ENCODE measurements at places on chromosomes 12 and 14.

DNA sequence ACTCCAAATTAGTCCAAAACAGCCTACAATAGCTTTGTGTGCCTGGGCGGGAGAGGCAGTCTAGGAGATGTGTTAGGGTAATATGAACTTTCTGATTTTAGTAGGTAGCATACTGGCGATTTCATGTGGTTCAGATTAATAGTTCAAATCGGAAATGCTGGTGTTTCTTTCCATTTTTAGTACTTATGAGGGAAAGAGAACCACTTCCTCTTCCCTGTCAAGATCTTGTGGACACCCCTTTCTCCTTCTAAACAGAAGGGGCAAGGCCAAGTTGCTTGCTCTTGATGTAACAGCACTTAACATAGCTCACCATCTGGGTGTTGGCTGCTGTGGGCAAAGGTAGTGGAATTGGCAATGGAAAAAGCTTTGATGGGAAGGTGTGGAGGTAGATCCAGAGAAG lies 32.2 kb upstream of the IGF1 start:
- DNase-seq: no peak

- no peak for DNase-seq
Observed at GRCh38 chr12:115051378-115051777, 367.4 kb upstream of the TBX3 start.

- DNase-seq: peak; percentile 88
Observed at GRCh38 chr12:4135919-4136605, 137.5 kb upstream of the CCND2 start.

DNA sequence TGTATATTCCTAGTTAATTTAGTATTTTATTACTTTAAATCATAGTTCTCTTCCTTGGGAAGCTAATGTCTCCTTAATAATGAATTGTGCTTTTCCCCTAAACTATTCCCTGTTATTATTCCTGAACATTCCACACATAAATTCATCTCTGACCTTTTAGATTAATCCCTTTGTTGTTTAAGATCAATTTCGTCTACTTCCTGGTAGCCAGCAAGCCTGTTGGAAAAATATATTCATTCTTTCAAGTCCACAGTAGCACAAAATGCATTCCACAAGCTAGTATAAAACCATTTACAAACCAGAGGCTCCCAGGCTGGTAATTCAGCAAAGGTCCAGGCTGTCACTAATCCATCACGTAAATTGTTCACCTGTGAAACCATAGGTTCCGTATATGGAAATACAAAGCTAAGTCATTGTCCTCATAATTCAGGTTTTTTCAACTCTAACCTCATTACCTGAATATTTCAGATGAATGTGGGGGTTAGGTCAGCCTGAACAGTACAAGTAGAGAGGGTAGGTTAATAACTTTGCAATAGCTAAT lies 232.7 kb downstream of the SEC23A start:
- no peak for DNase-seq

- peak; percentile 90 for DNase-seq
Observed at GRCh38 chr12:55929306-55929791, 1.6 kb upstream of the DGKA start.

DNA sequence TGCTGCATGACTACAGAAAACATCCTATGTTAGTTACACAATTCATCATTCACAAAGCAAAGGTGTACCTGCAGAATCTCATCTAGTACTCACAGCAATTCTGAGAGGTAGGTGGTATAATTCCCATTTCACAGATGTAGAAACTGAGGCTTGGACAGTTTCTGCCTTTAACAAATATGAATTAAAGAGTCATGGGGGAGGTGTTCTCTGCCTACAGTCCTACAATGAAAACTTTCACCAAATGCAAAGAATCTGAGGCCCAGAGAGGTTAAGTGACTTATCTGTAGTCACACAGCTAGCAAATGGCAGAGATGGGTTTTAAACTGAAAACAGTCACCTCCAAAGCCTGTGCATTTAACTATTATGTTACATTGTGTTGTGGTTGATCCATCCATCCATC lies 171.6 kb upstream of the WSCD2 start:
- no peak for DNase-seq

GRCh38 chr12:38586789-38587188 lies 270.2 kb downstream of the ALG10B start:
- no peak for DNase-seq

- no peak for DNase-seq
Observed at GRCh38 chr12:4133636-4134447, 139.7 kb upstream of the CCND2 start.

- DNase-seq: no peak
Observed at GRCh38 chr12:62787023-62787422, 147.9 kb downstream of the PPM1H start.

DNA sequence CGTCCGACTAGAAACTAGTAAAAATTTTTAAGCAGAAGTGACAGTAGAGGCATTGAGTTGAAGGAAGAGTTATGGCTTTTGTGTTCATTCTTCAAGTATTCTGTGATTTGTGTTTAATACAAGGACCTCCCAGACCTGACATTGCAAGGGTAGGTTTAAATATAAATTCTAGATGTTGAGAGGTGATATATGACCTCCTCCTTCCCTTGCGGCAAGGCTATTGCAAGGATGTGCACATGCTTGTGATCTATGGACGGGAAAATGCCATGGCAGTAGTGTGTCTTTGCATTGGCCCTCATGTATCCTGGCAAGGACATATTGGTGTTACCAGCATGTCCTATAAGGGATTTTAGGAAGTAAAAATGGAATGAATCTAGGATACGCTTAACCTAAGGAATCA lies 143.5 kb downstream of the NEDD1 start:
- DNase-seq: no peak

GRCh38 chr14:46451800-46452199 lies 199.8 kb downstream of the RPL10L start:
- no peak for DNase-seq

DNA sequence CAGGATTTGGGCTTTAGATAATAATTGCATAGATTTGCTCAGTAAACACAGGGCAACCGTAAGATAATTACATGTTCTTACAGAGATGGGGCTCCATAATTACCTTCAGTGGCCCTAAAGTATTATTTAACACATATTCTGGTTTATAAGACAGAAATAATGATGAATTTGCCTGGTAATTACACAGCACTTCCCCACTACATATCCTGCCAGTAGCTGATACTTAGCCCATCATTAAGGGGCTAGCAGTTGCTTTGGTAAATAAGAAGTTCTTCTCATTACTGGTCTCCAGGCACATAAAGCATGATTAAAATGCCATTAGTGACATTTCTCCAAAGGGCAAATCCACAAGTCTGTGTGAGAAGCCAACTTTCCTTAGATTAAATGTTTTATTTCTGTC lies 158.7 kb downstream of the NUAK1 start:
- no peak for DNase-seq

DNA sequence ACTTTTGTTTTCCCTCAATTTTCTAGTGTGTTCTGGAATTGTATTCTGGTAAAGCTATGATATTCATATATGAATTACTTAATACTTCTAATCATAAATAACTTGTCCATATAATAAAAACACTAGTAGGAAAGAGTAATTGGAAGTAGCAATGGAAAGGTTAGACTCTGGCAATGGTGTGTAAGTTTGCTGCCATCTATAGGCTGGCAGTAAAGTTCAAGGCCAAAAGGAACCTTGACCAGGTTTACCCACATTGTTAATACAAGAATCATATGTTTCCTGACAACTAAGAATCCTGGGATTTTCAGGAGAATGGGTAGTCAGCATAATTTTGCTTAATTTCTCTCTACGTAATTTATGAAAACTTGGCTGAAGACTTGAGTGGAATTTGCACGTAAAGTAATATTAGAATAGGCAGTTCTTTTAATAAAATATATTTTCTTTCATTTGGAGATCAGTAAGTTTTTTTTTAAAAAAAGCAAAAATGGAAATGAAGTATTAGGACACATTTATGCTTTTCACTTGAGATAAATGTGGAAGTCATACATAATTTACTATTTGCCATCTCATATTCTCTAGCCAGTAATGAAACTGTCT lies 926.7 kb downstream of the GALC start:
- DNase-seq: no peak

- no peak for DNase-seq
Observed at GRCh38 chr12:58435647-58436046, 484.7 kb downstream of the LRIG3 start.

DNA sequence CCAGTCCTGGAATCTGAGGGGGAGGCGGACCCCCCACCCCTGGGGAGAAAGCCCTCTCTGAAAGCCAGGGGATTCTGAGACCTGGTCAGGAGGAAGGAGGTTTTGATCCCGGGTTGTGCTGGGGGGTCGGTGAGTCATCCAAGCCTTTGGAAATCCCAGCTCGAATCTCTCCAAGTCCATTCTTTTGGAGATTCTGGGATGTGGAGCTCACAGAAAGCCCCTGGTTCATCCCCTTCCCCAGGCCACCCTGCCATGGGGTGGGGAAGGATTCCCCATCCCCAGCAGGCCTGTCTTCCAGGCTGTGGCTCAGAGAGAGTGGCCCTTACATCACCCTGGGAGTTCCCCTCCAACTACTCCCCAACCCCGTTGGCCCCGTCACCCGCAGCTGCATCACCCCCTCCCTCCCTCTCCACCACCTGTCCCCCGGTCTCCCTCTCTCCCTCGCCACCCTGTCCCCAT lies 14.3 kb downstream of the EXOC3L4 start:
- peak; percentile 19 for DNase-seq

- no peak for DNase-seq
Observed at GRCh38 chr12:30047516-30048254, 263.9 kb upstream of the TMTC1 start.

DNA sequence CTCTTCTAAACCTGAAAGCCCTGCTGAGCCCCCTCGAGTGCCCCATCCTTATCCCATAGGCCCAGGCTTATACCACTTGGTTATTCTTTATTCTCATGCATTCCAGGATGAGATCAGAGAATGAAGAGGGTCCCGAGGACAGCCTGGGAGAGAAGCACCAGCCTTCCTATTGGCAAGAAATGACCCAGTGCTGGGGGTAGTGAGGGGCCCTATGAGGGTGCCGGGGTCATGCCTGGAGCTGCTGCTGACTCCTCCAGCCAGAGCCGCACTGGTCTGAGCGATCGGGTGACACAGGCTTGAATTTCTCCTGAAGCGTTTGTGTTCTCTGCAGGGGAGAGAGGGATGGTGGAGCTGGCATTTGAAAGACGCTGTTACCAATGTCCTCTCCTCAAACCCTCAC lies 18.1 kb downstream of the MORN3 start:
- DNase-seq: no peak

- peak; percentile 6 for DNase-seq
Observed at GRCh38 chr14:86838363-86838762, 1154.6 kb downstream of the GALC start.

- no peak for DNase-seq
Observed at GRCh38 chr12:105382771-105383622, 52.5 kb downstream of the C12orf75 start.

DNA sequence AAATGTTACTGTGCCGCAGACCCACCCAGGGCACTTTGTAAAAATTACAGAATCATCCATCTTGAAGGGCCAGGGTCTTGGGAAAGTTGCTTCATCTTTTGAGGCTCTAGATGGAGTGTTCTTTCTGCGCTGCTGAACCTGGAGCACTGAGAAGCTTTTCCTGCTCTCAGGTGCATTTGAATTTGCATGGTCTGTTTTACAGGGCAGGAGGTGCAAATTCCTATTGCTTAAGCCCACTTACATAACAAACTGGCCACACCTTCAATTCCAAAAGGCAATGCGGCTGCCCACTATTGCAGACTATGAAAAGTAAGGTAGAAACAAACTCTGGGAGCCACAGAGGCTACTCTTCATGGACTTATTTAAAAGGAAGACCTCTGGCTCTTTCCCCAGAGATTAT lies 254.8 kb downstream of the CACNA1C start:
- DNase-seq: no peak

DNA sequence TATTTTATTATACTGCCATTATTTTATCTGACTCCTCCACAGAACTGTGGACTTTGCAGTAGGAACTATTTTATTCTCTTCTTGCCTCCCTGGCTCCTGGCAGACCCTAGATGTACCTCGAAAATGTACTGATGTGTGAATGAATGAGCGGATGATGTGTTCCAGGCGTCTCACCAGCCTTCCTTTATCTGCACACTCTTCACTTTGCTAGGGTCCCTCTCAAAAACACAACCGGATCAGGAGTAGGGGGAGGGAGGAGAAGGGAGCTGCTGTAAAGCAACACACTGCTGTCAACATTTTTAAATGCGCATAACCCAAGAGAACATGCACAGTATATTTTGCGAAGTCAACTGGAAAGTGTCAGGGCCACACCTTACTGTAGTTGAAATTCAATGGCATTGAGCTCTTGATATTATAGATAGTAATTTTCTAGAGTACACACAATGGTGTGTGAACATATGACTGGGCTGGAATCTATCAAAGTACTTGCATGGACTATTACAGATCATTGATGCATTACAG lies 36.3 kb downstream of the SRGAP1 start:
- no peak for DNase-seq

DNA sequence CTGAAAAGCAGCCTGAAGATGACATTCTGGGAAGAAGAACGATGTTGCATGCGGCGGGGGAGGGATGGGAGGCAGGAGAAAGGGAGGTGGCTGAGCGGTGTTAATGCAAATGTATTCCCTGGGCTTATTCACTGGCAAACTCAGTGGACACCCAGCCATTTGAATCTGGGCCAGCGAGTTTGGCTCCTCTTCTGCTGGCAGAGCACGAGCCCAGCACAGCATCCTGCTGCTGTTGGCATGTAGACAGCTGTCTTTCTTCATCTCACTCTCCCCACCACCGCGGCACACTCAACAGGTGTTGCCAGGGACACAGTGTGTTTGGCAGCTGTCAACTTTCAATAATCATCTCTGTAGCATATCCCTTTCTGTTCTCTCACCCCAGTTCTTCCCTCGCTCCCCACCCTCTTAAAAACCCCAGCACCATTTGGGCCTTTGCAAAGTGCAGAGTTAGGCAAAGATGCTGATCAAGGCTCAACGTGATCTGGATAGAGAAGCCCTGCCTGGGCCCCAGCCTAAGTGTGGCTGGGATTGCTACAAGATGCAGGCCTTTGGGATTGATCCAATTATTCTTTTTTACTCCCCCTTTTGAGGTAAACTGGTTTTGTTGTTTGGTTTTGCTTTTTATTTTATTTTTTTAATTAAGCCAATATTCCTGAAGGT lies 131.9 kb downstream of the EXOC5 start:
- no peak for DNase-seq

DNA sequence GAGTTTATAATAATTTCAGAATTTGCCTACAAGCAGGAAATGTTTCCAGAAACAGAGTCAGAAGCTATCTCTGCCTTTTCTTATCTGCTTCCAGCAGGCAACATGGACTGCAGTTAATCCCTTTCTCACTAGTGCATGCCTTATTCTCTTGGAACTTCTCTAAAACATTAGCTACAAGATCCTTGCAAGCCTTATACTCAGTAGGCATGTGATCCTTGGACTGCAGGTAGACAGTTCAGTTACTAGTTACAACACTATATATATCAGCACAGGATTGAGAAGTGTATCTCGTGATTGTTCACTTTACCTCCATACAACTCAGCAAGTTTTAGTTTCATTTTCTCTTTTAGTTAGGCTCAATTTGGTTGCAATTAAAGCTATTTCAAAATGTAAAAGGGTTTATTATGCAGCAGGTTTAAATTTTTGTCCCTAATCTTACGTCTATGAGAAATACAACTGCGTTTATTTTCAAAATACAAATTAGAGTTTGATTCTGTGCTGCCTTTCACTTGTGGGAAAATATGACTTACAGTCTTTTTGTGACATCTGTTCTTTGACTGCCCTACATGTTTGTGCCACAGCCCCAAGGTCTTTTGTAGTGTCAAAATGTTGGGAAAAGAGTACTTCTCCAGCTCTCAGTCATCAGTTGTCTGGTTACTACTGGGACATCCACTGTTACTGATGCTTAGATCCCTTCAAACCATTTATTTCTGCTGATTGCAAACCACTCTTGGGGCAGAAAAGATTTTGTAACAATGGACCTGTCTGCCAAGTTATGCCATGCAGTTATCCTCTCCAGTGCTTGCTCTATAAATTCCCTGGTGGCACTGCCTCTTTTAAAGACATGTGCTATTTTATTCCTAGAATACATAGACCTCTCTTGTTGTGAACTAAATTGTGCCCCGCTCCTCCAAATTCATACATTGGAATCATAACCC lies 709.0 kb upstream of the FOXG1 start:
- DNase-seq: no peak
